ENCODE measurements at places on chromosomes 11 and 22. TPM values are rescaled to one million over a fixed set of nuclear protein-coding genes. Genes with fewer than 3 reads are reported as not detected.

Gene CASP5
- not detected for total RNA-seq

Gene INPP5J
- 18.3 TPM for total RNA-seq

Gene CSKMT
- 8.2 TPM for total RNA-seq

Gene LARGE1
- total RNA-seq: 0.15 TPM

Gene MRGPRX4
- total RNA-seq: not detected

Gene FGF19
- not detected for total RNA-seq

Gene OR5P2
- total RNA-seq: not detected

Gene MFNG
- 105 TPM for total RNA-seq

Gene CENPM
- total RNA-seq: 108 TPM

Gene GALNT18
- total RNA-seq: not detected

Gene CCDC87
- 0.22 TPM for total RNA-seq

Gene MRGPRF
- total RNA-seq: not detected

Gene DHCR7
- total RNA-seq: 63.3 TPM

Gene CBL
- 34.0 TPM for total RNA-seq

Gene C11orf42
- total RNA-seq: not detected

Gene SEC14L2
- 11.6 TPM for total RNA-seq

Gene ELF5
- not detected for total RNA-seq

Gene SMDT1
- 12.6 TPM for total RNA-seq

Gene PIWIL4
- total RNA-seq: 0.30 TPM

DNA sequence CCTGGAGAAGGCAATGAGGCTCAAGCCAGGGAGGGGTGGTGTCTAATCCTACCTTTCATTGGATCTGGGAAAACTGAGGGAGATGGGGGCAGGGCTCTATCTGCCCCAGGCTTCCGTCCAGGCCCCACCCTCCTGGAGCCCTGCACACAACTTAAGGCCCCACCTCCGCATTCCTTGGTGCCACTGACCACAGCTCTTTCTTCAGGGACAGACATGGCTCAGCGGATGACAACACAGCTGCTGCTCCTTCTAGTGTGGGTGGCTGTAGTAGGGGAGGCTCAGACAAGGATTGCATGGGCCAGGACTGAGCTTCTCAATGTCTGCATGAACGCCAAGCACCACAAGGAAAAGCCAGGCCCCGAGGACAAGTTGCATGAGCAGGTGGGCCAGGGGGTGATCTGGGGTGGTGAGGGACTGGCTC, at the start of gene FOLR1:
TSS of gene FOLR1 (plus strand) at position 180 of the 421 bp plus-strand sequence. CDS start at position 214, 34 bp downstream.
- no peak for DNase-seq

GRCh38 chr11:119373921-119374631, 7.4 kb downstream of the USP2 start:
- DNase-seq: peak; percentile 74

DNA sequence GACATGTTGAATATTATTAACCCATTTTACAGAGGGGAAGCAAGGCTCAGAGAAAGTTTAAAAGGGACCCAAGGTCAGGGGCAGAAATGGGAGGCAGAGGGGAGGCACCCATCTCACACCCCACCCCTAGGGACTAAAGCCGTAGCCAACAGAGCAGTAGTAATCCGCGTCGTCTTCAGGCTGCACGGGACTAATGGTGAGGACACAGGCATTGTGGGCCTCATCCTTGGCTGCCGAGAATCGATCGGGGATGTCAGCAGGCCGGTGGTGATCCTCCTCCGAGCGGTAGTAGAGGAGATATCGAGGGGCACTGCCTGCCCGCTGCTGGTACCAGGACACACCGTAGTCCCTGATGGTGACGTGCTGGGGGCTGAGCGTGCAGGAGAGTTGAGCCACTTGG, 1.5 kb downstream of the VPREB3 start:
- peak; percentile 96 for DNase-seq

DNA sequence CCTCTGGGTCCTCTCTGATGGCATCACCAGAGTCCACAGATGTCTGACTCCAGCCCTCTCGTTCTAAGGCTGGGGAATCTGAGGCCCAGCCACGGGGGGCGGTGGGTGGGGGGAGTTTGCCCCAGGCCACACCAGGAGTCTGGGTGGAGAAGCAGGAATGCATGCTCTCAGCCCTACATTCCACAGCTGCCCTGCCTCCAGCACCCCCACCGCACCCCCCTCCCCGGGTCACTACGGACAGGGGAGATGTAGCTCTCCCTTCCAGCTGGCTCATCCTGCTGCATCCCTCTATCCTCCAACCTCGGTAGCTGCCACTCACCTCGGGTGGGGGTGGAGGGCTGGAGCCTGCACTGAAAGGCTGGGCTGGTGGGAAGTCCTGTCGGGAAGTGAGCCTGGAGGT, 2.3 kb upstream of the PVALB start:
- no peak for DNase-seq

DNA sequence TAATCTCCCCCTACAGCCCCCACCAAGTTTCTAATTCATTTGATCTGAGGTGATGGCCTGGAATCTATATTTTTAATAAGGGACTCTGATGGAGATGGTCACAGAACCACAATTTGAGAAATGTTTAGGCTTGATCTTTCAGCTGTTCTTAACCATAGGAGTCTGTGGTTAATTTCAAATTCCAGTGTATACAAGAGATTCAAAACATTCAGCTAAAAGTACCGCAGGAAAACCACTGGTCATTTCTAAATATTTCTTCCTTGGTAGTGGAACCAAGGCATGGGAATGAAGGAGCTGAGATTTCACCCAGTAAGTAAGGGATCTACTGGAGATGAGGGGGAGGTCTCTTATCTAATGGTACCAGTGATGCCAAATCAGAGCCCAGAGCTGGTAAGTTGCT, 18.3 kb upstream of the GALNT18 start:
- DNase-seq: no peak

DNA sequence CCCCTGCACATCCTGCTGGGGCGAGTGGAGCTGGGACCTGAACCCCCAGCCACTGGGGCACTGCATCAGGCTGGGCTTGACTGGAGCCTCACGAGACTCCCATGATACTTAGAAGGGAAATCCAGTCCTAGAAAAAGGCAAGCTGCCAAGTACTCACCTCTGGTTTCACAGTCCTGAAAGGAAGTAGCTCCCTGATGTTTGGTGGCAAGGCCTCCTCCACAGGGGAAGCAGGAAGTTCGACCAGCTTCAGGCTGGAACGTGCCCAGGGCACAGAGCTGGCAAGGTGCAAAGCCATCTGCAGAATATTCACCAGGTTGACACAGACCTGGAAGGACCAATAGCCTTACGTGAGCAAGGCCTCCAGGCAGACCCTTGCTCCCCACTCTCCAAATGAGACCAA, 26.8 kb upstream of the NRIP3 start:
- DNase-seq: no peak

GRCh38 chr22:28798810-28799605, 1.4 kb downstream of the XBP1 start:
- peak; percentile 56 for DNase-seq

DNA sequence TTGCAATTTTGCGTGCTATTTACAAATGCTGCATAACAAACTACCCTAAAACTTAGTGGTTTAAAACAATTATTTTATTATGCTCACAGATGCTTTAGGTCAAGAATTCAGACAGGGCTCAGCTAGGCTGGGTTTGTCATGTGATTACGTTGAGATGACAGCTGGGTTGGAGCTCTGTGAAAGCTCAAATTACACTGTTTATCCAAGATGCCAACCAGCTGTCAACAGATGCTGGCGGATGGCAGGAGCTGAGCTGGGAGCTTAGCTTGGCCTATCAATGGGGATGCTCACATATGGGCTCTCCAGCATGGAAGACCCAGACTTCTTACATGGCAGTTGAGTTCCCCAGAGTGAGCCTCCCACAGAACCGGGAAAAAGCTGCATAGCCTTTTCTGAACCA, 62.7 kb downstream of the STK33 start:
- DNase-seq: no peak

DNA sequence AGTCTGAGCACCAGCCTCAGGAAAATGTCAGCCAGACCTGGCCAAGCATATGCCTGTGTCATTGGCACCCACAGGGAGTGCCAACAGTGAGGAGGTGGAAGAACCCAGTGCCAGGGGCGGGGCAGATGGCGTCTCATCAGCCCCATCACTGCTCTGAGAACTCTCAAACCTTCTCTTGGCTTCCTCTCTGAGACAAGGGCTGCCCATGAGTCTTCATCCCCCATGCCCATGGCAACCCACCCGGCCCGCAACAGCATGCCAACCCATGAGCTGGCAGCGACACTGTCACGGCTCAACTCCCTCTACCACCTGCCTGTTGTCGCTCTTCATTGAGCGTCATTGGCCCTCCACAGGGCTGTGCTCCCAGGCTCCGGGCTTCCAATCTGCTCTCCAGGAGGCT, 340.5 kb downstream of the BUD13 start:
- no peak for DNase-seq

DNA sequence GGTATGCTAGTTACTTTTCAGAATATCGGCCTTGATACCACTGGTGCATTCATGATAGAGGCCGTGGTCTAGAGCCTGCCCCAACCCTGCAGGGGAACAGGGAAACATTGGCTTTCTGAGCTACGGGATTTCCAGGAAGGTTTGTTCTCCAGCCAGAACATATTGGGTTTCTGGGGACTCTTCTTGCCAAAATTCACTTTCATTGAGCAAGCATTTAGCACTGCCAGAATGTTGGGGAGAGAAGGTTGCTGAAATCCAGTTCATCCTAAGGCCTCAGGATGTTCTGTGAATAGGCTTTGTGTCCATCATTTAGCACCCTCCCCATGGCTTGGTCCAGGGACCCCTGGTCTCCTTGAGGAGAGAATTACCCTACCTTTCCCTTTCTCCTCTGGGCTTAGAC, 36.7 kb downstream of the DRG1 start:
- DNase-seq: no peak

GRCh38 chr11:117843666-117844484, 19.3 kb upstream of the FXYD2 start:
- peak; percentile 82 for DNase-seq

DNA sequence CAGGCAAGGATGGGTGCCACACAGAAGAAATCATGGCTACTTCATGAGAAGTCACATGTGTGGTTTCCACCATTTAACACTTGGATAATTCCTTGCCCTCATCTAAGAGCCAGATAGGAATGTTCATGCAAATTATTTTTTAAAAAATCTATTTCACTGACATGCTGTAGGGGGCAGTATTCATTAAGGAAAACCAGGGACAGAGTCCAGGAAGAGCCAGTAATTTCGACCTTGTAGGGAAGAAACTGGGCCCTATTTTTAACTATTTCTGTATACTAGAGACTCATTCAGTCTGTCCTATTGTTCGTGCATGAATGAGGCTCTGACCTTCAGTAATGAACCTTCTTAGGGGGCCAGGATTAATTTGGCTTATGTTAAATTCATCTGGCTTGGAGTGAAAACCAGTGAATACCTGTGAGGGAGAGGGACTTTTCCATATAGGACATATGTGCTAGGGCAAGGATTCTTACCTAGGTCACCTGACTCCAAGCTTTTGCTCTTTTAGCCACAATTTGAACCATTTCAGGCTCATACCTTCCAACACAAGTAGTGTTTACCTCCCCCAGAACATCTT, 192.7 kb downstream of the NAV2 start:
- no peak for DNase-seq

DNA sequence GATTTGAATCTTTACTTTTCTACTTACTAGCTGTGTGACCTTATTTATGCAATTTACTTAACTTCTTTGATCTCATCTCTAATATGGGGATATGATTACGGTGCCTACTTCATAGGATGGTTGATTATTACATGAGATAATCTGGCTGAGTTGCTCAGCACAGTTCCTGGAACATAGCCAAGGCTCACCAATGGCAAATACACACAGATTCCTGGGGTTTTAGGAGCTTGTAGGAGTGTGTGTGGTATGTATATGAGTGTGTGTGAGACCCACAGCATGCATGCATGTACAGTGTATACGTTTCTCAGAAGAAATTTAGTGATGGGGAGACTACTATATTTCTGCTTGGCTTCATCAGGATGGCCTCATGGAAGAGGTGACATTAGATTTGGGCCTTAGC, 256.9 kb downstream of the KIRREL3 start:
- DNase-seq: no peak

GRCh38 chr22:36619797-36620399, 83.7 kb downstream of the CACNG2 start:
- DNase-seq: peak; percentile 38

- DNase-seq: no peak
Measured at GRCh38 chr11:47488111-47488510, 39.2 kb upstream of the RAPSN start.

DNA sequence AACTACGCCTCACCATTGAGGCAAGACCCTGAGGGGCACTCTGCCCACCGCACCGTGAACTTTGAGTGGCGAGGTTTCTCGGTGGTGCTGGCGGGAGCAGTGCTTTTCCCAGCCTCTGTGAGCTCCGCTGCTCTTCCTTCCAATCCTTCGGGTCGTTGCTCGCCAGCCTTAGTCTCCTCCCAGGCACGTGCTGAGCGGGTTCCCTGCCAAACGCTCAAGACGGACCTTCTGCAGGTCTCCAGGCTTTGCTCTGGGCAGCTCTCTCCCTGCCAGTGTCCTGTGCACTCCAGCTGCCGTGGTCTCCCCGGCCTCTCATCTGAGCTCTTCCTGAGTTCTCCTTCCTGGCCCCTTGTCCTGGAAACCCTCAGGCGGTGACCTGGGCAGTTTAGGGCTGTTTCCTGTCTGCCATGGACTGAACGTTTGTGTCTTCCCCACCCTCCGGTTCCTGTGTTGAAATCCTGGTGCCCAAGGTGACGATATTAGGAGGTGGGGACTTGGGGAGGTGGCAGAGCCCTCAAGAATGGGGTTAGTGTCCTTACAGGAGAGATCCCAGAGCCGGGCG, 11.2 kb upstream of the MUC6 start:
- DNase-seq: no peak

- no peak for DNase-seq
Measured at GRCh38 chr11:78981153-78981552, 406.5 kb upstream of the NARS2 start.

GRCh38 chr22:37062376-37062675, 10.8 kb downstream of the KCTD17 start:
- no peak for DNase-seq

- no peak for DNase-seq
Measured at GRCh38 chr11:122156940-122157382, 40.9 kb upstream of the BLID start.

DNA sequence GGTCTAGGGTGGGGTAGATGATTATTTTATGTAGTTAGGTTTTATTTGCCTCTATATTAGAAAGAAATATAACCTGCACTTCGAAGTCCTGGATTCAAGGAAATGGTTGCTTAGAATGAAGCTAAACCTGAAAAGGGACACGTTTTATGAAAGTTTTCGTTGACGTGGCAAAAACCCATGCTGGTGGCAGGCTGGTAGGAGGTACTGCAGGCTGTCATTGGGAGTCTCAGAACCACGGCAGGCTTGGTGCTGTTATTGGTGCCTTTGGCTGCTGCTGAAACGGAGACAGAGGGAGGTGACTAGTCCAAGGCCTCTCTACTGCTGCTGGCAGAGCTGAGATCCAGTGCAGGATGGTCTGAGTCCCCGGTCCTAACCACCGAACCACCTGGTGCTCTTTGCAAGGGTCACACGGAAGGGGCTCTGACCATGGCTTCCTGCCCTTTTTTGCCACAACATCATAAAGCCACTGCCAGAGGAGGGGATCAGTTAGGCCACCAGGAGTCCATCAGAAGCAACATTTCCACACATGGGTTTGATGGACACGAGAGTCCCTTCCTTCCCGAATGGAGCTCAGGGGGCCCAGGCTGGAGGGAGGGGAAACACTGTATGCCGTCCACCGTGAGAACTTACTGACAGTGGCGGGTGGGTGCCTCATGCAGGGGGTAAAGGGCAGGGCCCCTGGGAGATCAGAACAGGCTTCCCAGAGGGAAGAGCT, 13.4 kb downstream of the CSF2RB start:
- DNase-seq: no peak
